ENCODE measurements at places on chromosomes 5 and 9.
A peak's percentile ranks its signal among the peaks of the same experiment; 100 is the strongest.

DNA sequence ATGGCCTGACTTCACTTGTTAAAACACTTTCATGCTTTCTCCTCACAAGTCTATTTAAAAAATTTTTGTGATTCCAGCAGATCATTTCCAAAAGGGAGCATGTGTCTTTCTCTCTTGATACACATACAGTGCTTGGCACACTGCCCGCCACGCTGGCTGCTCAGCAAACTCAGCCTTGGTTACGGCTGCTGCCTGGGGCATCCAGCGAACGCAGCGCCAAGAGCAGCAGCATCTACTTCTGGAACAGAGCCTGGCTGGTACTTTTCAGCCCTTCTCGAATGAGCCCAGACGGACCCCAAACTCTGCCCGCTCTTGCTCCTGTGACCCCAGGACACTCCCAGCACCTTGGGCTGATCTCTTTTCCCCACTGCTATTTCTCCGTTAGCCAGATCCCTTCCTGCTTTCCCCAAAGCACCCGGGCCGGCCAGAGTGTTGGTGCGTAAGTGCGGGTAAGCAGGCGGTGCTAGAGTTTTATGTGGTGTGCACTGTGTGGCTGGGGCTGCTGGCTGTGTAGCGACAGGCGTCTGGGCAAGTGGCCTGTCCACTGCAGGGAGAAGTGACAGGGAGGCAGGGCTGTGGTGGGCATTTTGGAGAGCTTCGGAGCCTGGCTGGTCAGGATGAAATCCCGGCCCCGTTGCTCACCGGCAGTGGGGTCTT lies 73.2 kb downstream of the SH3PXD2B start:
- DNase-seq = no peak

- no peak for DNase-seq
Measured at GRCh38 chr9:90799271-90799852, 2.3 kb upstream of the SYK start.

DNA sequence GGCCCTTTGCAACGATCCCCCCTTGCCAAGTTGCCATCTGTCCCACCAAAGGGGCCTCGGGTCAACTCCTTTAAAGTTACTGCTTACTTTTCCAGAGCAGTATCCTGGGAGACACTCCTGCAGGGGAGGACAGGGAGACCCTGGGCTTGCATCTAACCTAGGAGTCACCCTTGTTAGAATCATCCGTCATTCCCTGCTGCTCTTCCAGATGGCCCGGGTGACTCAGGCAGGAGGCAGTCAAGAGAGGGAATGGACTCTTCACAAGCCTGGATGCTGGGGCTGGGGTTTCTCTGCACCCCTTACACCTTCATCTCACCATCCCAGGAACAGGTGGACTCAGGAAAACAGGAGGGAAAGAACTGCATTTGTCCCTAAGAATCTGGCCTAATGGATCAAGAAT lies 175.6 kb downstream of the GABBR2 start:
- DNase-seq = peak; percentile 48

- no peak for DNase-seq
Measured at GRCh38 chr5:74638970-74639806, 1.3 kb downstream of the ENC1 start.

DNA sequence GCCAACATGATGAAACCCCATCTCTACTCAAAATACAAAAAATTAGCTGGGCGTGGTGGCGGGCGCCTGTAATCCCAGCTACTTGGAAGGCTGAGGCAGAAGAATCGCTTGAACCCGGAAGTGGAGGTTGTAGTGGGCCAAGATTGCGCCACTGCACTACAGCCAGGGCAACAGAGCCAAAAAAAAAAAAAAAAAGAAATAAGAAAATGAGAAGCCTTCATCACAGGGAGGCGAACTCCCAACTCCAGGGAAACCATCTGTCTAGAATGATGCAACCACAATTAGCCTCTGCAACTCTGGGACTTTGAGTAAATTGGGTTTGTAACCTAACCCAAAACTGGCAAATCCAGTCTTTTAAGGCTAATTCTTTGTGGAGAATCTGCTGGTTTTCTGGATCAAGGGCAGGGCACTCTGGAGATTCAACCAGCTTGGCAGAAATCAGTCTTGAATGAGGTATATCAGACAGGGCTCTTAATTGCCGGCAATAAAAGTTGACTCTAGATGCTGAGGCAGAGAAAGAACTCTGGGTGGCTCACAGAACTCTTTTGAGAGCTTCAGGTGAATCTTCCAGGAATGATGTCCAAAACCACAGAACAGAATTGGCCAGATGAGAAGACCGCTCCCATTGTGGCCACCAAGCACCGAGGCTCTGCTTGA lies 9.9 kb downstream of the S100Z start:
- no peak for DNase-seq

GRCh38 chr5:139383993-139384590 lies 995 bp upstream of the SLC23A1 start:
- DNase-seq = no peak

DNA sequence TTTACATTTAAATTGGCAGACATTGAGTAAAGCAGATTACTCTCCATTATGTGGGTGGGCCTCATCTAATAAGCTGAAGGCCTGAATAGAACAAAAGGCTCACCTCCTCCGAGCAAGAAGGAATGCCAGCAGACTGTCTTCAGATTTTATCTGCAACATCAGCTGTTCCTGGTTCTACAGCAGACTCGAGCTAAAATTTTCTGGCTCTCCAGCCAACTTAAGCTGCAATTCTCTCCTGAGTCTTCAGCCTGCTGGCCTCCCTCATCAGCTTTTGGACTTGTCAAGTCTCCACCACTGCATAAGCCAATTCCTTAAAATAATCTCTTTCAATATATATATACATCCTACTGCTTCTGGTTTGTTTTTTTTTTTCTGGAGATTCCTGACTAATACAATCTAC lies 12.5 kb downstream of the TRPM3 start:
- DNase-seq = peak; percentile 66

DNA sequence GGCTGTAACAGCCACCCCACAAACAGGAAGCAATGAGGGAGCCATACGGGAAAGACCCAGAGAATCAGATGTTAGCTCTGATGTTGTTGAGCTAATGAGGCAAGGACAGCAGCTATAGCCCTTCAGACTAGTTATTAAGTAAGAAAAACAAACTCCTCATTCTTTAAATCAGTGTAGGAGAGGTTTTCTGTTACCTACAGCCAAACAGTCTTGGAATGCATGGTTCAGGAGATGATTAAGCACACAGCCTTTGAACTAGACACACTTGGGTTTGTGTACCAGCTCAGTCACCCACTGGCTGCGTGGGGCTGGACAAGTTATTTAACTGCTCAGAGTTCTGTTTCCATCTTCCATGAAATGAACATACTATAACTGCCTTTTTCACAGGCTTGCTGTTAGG lies 68.1 kb downstream of the SPOCK1 start:
- no peak for DNase-seq

GRCh38 chr5:139392678-139393496 lies 2.0 kb downstream of the PROB1 start:
- DNase-seq = peak; percentile 92

GRCh38 chr9:79542735-79543620 lies 28.8 kb upstream of the TLE4 start:
- DNase-seq = no peak

GRCh38 chr5:19802686-19803085 lies 185.3 kb downstream of the CDH18 start:
- DNase-seq = no peak

DNA sequence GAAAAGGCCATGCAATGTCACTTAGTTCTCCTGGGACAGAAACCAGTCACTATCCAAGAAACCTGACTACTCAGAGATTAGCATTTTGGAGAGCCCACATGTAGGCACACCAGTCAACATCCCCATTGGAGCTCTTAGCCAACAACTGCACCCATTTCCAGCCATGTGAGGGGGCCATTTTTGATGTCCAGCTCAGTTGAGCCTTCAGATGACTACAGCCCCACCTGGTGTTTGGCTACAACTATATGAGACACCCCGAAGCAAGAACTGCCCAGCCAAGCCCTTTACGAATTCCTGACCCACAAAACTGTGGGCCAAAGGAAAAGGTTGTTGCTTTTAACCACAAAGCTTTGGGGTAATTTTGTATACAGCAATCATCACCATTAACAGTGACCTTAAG lies 300.1 kb downstream of the ASTN2 start:
- no peak for DNase-seq

GRCh38 chr5:108557686-108558085 lies 175.8 kb upstream of the FBXL17 start:
- DNase-seq = no peak

- DNase-seq = peak; percentile 14
Measured at GRCh38 chr9:98442541-98442940, 187.1 kb upstream of the TBC1D2 start.

DNA sequence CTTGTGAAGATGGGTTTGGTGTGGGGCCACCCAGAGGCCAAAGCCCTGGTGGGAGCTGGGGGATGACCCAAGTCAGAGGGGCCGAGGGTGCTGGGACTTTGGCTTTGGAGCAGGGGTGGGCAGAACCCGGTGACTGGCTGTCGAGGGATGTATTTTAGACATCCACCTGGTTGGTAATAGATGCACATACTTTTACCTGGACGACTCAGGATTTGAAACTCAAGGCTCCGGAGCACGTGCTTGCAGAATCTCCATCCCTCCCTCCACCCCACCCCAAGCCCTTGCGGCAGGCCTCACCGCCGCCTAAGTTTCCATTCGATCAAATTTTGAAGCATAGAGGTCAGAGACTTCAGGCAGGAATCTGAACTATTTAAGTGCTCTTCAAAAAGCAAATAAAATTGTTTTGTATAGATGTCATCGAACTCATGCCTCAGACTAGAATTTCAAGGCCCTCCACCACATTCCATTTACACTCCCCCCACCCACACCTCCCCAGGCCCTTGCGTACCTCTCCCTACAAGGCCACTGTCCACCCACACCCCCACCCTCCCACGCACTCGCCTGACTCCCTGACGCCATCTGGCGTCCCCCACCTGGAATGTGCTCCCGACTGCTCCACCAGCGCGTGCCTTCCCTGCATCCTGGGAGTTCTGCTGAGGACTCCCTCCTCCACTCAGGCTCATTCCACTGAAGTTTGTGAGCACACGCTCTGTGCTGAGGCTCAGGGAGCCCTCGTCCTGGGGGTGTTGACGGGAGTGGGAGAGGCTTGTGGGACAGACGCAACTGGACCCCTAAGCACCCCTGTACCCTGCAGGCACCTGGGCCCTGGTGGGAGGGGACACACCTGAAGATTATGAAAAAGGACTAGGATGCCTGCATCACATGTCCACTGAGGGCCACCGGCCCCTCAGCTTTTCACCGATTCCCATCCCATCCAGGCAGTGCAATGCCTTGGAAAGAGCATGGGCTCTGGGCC lies 56.4 kb upstream of the RPL26L1 start:
- DNase-seq = peak; percentile 96

DNA sequence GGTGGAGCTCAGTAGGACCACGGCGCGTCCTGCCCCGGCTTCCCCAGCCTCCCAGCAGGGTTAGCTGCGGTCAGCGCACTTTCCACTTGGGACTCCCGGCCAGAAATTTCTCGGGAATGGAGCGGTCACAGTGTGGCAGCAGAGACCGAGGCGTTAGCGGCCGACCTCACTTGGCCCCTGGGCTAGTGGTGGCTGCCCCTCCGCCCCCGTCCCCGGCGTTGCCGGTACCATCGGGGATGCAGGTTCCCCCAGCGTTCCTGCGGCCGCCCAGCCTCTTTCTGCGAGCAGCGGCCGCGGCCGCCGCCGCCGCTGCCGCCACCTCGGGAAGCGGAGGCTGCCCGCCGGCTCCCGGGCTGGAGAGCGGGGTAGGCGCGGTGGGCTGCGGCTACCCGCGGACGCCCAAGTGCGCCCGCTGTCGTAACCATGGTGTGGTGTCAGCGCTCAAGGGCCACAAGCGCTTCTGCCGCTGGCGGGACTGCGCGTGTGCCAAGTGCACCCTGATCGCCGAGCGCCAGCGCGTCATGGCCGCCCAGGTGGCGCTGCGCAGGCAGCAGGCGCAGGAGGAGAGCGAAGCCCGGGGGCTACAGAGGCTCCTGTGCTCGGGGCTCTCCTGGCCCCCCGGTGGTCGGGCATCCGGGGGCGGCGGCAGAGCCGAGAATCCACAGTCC lies 460 bp downstream of the DMRTA1 start:
- DNase-seq = peak; percentile 93

GRCh38 chr9:132232522-132232921 lies 70.7 kb downstream of the NTNG2 start:
- DNase-seq = no peak

DNA sequence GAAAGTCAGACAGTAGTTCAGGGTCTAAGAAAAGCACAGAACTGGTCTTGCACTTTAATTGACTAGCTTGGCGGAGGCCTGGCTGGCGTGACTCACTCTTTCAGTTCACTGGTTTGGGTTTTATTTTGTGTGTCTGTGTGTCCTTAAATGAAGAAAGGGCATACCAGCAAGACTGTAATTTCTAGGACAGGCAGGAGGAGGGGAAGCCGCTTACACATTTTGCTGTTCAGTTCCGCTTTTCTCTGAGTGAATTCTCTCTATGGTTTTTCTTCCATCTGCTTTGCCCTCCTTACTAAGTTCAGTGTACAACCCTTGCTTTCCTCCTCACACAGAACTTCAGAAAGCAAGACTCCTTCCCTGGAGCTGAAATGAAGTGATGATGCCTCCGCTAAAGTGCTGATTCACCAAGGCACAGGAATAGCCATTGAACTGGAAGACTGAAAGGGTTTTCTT lies 150.8 kb downstream of the MEF2C start:
- DNase-seq = peak; percentile 88

GRCh38 chr9:36401164-36401740 lies 1.2 kb upstream of the RNF38 start:
- DNase-seq = peak; percentile 91

All from islet precursor cell (in vitro differentiated cells).